Skeletal muscle tissue (tissue), 5 donors: ENCODE measurements at places on chromosomes 7 and 10. TPM values are rescaled to one million over a fixed set of nuclear protein-coding genes. Genes with fewer than 3 reads are reported as not detected.

Gene MDFIC
- 20.9 TPM for total RNA-seq

Gene PTPN20
- total RNA-seq: 3.7 TPM

Gene GALNT17
- total RNA-seq: 24.5 TPM

Gene TTYH3
- total RNA-seq: 18.8 TPM

Gene VIPR2
- total RNA-seq: 6.3 TPM

Gene STEAP2
- 2.6 TPM for total RNA-seq

Gene WDR91
- 6.8 TPM for total RNA-seq

Gene DKK1
- under 0.01 TPM for total RNA-seq

Gene PNLIPRP3
- total RNA-seq: under 0.01 TPM

Gene LEP
- under 0.01 TPM for total RNA-seq

Gene HOXA13
- total RNA-seq: 0.52 TPM

Gene ZNF117
- 9.9 TPM for total RNA-seq

Gene FBXO24
- 1.0 TPM for total RNA-seq

Gene KIAA1549
- total RNA-seq: 4.2 TPM

Gene CYP26C1
- not detected for total RNA-seq

Gene PKD2L1
- total RNA-seq: not detected

Gene CPXM2
- 0.52 TPM for total RNA-seq

Gene FZD8
- 35.5 TPM for total RNA-seq

Gene LLCFC1
- total RNA-seq: not detected

Gene SMO
- total RNA-seq: 28.7 TPM

Gene RPEL1
- total RNA-seq: not detected

Gene ATXN7L1
- 6.3 TPM for total RNA-seq
